Effector memory CD8-positive, alpha-beta T cell (primary cell): ENCODE measurements at places on chromosomes 5 and 9.

- no peak for DNase-seq
These were observed 163.8 kb upstream of the KLF4 start for GRCh38 chr9:107653263-107653821.

DNA sequence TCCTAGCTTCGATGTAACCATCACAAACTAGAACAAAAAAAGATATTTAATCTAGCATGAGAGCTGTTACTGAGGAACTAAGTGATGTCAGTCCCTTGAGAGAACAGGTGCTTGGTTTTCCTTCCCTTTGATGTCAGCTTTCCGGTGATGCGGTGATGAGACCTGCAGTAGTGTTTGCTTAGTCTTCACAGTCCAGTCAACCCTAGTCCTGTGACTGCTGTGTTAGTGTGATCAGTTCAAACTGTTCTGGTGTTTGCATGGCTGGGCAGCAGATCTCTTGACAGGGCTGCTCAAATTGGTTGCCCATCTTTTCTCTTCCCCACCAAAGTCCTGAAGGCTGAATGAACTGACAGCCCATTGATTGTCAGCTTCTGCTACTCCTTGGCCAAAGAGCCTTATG is 608.6 kb upstream of the DAB2 start:
- no peak for DNase-seq

DNA sequence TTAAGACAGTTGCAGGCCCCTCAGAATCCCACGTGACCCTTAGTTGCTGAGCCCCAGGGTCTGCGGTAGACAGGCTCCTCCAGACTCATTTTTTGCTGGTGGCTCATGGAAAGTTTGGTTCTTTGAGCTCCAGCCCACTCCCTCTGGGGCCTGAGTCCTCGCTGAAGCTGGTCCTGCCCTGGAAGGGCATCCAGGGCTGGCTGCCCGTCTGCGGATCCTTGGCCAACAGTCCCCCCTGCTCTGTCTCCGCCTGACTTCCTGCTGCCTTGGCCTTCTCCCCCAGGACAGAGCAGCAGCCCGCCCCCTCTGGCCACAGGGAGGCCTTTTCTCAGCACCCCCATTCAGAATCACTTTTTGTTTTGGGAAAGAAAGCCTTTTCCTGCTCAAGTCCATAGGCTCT is 24.4 kb downstream of the SLC6A7 start:
- DNase-seq, result no peak

GRCh38 chr9:3804103-3804502 is 278.3 kb upstream of the RFX3 start:
- DNase-seq, result no peak

GRCh38 chr9:106708475-106709146 is 154.4 kb upstream of the ZNF462 start:
- DNase-seq, result no peak

DNA sequence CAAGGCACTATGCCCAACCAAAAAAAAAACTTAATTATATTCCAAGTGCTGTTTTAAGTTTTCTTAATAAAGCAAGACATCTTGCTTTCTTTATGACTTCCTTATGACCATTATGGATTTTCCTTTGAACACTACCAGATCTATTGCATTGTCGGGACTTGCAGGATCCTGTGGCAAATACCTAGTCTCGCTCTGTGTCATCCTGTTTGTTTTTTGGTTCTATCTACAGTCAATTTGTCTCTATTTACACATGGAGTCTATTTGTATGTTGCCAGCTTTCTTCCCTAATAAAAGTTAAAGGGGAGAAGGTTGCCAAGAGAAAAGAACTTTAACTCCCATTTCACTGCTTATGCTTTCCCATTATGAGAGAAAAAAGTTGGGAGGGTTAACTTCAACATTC is 4.9 kb downstream of the HINT1 start:
- no peak for DNase-seq
